ENCODE measurements at places on chromosomes 2 and 18. TPM values are rescaled to one million over a fixed set of nuclear protein-coding genes. Genes with fewer than 3 reads are reported as not detected.

Gene AGAP1
- 21.7 TPM for polyA plus RNA-seq

Gene LYG1
- 0.51 TPM for polyA plus RNA-seq

Gene PAIP2B
- 0.61 TPM for polyA plus RNA-seq

Gene ZRANB3
- 6.3 TPM for polyA plus RNA-seq

Gene KLHL29
- 3.6 TPM for polyA plus RNA-seq

Gene DTYMK
- 52.8 TPM for polyA plus RNA-seq

Gene SIX2
- polyA plus RNA-seq = 0.02 TPM

Gene ERICH2
- 0.20 TPM for polyA plus RNA-seq

Gene GREB1L
- polyA plus RNA-seq = 1.2 TPM

Gene SCG2
- 0.16 TPM for polyA plus RNA-seq

Gene ZNF396
- 0.09 TPM for polyA plus RNA-seq

Gene CCBE1
- 14.9 TPM for polyA plus RNA-seq

Gene LYPD6
- 0.07 TPM for polyA plus RNA-seq

Gene NETO1
- 0.35 TPM for polyA plus RNA-seq

Gene SAG
- polyA plus RNA-seq = not detected

Gene ADAM17
- polyA plus RNA-seq = 12.8 TPM

Gene EGR4
- 0.02 TPM for polyA plus RNA-seq

Gene C2orf80
- polyA plus RNA-seq = not detected

Gene HNRNPLL
- 17.2 TPM for polyA plus RNA-seq

Gene IL1R2
- 6.9 TPM for polyA plus RNA-seq

Gene CABLES1
- 1.9 TPM for polyA plus RNA-seq

Gene REL
- polyA plus RNA-seq = 3.6 TPM

Gene GPR35
- 0.06 TPM for polyA plus RNA-seq

Gene HOXD3
- polyA plus RNA-seq = not detected

Gene CFAP65
- 0.01 TPM for polyA plus RNA-seq

Gene UGT1A7
- polyA plus RNA-seq = not detected

Gene RAPGEF4
- polyA plus RNA-seq = 0.39 TPM

Gene RGPD4
- not detected for polyA plus RNA-seq

Gene CCDC141
- 0.01 TPM for polyA plus RNA-seq

Gene PCARE
- polyA plus RNA-seq = 0.05 TPM

Gene AMER3
- not detected for polyA plus RNA-seq

Gene LGALSL
- 17.7 TPM for polyA plus RNA-seq

Gene ZNF521
- 0.15 TPM for polyA plus RNA-seq

Gene PRSS56
- not detected for polyA plus RNA-seq

Gene ZNF519
- 1.6 TPM for polyA plus RNA-seq

Gene TGFA
- polyA plus RNA-seq = 82.0 TPM

Gene CRYGC
- 0.23 TPM for polyA plus RNA-seq

Gene MFF
- polyA plus RNA-seq = 44.4 TPM

Gene ALLC
- not detected for polyA plus RNA-seq

Gene C2orf72
- 0.49 TPM for polyA plus RNA-seq

All from mammary epithelial cell (primary cell).